ENCODE measurements at places on chromosomes 7 and 10.

- no peak for DNase-seq
Measured at GRCh38 chr10:31596765-31597164, 277.7 kb downstream of the ZEB1 start.

- DNase-seq: no peak
Measured at GRCh38 chr7:44531421-44532380, 9.4 kb downstream of the NPC1L1 start.

DNA sequence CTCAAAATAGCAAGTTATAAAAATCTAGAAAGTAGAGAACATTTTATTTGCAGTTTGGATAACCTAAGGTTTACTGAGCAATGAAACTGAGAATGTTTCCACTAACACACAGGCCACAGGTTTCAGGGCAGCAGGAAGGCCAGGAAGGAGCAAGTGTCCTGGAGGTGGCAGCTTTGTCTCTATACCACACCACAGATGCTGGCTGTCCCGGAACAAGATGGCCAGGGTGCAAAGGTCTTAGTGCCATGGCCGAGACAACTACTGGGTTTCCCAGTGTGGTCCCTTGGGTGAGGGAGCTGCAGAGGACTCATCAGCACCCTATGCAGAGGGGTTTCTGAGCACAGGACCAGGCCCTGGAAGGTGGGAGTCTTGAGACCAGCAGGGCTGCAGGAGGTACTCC is 92.0 kb downstream of the CTBP2 start:
- DNase-seq: no peak

DNA sequence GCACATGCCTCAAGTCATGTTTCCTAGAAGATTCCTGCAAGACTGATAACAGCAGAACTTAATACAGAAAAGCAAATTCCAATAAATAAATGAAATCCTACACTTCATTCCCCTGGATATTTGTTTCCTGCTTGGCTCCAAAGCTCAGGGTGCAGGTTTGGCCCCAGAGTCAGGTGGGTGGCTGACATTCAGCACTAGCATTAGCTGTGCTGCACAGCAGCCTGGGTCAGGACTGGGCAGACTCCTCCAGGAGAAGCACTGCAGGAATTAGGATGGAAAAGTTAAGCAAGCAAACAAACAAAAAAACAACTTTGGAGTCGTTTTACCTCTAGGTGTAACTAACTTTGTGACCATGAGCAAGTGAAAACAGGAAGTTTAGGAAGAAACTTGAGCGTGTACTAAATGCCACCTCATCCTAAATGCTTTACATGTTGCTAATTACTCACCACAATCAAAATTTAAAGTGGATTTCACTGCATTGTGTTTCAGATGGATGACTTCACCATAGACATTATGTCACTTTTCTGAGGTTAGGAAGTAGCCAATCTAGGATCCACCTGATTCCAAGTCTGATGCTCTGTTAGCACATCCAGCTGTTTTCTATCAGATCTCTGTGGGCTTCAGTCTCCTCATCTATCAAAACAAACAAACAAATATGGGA is 239.4 kb downstream of the C7orf25 start:
- no peak for DNase-seq

- DNase-seq: no peak
Measured at GRCh38 chr10:58587676-58588075, 75.0 kb downstream of the BICC1 start.

DNA sequence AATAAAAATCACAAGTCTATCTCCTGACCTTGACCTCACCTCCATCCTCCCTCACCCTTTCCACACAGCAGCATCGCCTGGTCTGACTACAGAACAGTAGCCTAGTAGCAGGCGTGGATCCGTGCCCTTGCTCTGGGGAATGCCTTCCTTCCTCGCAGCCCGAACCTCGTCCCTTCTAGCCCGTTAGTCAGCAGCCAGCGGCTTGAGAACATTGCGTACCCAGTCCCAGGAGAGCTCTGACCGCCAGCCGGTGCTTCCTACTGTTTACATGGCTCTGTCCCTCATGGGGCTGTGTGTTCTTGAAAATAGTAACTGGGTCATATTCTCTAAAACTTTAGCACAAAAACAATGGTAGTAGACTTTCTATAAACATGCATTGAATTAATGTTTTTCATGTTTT is 682.7 kb upstream of the IGFBP3 start:
- DNase-seq: no peak

DNA sequence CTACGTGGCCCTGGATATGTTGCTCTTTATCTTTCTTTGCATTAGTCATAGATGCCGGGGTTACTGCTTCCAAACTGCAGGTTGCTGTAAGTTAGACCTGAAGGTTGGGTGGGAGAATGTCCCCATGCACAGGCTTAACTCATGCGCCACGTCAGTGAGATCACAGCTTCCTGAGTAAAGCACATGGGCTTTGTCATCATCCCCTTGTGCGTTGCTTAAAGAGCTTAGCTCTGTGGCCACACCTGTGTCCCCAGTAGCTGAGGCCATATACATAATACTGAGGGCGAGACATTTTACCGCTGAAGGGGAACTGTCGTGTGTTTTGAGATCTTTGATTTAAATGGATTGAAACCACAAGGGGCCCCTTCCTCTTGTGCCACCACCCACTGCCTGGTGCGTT is 45.8 kb upstream of the BTBD16 start:
- no peak for DNase-seq

- no peak for DNase-seq
Measured at GRCh38 chr7:8719102-8719501, 285.7 kb downstream of the NXPH1 start.

- DNase-seq: no peak
Measured at GRCh38 chr7:25249772-25250171, 21.5 kb upstream of the NPVF start.

DNA sequence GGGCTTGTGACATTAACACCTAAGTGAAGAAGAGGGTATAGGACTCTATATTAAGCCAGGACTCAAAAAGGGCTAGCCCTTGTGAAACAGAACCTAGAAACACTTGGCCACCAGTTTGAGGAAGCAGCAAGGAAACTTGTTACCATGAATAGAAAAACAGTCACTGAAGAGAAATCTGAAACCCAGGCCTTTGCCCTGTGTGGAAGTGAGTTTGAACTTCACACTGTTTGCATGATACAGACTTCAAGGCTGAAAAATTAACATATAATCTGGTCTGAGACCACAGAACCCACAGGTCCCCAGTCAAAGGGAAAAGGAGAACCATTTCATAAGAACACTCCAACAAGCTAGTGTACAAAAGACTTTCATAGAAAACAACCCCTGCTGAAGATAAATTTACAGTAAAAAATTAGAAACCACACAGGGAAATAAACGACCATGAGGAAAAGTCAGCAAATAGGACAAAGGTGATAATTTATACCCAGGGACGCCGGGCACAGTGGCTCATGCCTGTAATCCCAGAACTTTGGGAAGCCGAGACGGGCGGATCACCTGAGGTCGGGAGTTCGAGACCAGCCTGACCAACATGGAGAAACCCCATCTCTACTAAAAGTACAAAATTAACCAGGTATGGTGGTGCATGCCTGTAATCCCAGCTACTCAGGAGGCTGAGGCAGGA is 76.1 kb downstream of the SKIDA1 start:
- DNase-seq: no peak

GRCh38 chr10:124446830-124447750 is 2.7 kb downstream of the NKX1-2 start:
- DNase-seq: no peak

GRCh38 chr10:128035557-128035973 is 90.7 kb downstream of the MKI67 start:
- DNase-seq: peak; percentile 75

- no peak for DNase-seq
Measured at GRCh38 chr7:22323714-22324113, 33.2 kb downstream of the RAPGEF5 start.

- no peak for DNase-seq
Measured at GRCh38 chr10:101453318-101453717, 99.4 kb downstream of the BTRC start.

GRCh38 chr10:71245420-71246325 is 33.3 kb downstream of the UNC5B start:
- DNase-seq: no peak

DNA sequence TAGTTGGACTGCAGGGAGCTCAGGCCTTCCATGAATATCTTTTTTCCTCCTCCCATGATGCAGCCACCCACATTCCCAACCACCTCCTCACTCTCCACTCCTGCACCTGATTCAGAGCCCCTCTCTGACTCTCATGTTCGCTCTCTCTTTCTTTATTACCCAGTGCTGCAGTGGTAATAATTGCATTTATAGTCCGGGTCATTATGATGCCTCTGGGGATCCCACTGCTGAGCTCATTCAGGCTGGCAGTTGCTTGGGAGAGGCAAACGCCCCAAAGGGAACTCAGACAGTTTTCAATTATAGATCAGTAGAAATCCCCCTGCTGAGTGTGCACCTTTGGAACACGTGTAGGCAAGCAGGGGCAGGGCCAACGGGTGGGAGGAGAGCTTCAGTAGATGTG is 953.0 kb downstream of the GRID1 start:
- no peak for DNase-seq

GRCh38 chr7:2242541-2243429 is 759 bp downstream of the NUDT1 start:
- peak; percentile 31 for DNase-seq

DNA sequence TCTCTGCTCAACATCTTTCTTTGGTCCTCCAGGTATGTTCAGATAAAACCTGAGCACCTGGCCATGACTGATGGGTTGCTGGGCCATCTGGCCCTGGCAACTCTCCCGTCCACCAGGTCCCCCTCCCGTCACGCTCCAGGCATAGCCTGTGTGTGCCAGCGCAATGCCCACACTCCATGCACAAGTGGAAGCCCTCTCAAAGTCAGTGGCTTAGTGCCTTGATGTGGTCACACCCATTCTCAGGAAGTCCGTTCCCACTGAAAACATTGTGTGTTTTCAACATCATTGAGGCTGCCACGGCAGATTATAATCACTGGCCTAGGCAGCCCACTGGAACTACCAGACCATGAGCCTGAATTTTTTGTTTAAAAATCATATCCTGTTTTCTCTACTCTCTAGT is 170.6 kb upstream of the LANCL2 start:
- DNase-seq: no peak

DNA sequence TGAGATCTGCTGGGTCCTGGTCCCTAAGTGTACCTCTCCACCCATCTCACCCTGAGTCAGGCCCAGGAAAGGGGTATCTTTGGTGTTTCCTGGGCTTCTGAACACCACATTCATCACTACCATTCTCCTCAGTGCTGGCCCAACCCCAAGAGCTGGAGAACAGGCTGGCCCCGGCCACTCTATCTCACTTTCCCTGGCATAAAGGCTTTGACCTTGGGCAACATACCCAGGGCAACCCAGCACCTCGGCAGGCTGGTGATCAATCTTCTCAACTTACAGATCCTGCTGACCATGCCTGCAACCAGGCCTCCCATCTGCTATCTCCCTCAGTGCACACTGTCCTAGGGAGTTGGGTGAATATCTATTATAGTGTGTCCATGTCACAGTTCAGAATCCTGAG is 2.1 kb downstream of the VSIR start:
- DNase-seq: peak; percentile 12

DNA sequence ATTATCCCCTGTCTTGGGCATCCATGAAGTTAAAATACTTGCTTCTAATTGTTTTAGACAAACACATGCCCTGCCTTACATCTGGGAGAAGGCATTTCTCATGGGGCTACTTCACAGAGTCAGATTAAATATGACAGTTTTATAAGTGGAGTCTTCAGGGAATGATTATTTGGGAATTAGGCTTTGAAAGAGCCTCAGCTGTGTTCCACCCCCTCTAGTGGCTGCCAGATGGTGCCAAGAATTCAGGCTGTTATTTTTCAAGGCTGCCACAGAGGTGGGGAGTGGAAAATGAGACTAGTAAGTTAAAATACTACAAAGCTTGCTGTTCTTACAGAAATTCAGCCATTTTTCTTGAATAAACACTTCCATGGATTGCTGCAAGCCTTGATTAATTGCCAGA is 45.8 kb upstream of the DNAH11 start:
- no peak for DNase-seq

DNA sequence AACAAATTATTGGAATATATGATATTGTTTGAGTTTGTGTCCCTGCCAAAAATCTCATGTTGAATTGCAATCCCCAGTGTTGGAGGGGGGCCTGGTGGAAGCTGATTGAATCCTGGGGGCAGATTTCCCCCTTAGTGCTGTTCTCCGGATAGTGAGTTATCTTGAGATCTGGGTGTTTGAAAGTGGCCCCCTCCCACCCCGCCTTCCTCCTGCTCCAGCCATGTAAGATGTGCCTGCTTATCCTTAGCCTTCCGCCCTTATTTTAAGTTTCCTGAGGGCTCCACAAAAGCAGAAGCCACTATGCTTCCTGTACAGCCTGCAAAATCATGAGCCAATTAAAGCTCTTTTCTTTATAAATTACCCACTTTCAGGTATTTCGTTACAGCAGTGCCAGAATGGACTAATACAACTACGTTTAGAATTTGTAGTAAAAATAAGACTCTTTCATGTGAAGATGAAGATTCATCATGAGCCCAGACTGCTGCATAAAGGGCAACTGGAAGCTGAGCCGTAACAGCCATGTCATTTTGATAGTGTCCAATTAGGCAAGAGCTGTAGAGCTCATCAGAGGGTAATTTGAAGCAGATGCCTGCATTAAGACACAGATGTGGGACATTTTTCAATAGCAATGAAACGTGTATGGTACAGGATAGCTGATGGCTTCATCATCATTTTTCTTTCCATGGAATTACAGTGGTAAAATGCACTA is 1007.2 kb downstream of the REEP3 start:
- no peak for DNase-seq

DNA sequence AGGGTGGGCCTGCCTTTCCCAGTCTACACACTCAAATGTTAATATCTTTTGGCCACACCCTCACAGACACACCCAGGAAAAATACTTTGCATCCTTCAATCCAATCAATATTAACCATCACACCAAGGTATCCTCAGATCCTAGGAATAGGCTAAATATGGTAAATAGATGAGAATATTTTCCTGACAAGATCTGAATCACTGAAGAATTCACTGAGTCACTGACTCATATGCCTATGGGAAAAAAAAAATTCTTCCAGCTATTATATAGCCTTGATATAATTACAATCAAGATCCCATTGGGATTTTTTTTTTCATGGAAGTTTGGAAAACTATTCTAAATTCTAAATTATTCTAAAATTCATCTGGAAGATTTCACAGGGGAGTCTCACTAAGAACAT is 65.8 kb downstream of the INHBA start:
- DNase-seq: no peak

DNA sequence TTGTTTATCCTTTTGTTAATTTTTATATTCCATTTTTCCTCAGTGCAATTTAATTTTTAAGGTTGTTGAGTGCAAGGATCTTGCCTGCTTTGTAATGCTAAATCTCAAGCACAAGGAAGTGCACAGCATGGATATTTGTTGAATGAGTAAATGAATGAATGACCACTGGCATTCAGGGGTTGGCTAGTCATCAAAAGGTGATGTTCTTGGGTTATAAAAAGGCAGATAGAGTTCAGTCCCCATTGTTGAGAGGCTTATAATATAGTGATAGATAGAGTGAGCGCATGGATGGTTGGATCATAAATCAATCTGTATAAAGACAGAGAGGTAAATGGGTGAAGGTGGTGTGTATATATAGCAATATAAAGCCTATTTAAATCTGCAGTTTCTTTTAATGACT is 193.2 kb upstream of the KLF6 start:
- no peak for DNase-seq

Measured in stimulated activated CD4-positive, alpha-beta T cell treated with anti-CD3 and anti-CD28 coated beads, Interleukin-2, amount 100 ng/mL, for 24 hours (primary cell).